ENCODE measurements at places on chromosomes 11 and 22.

- DNase-seq, result no peak
These were observed 157.7 kb downstream of the TTC17 start for GRCh38 chr11:43516316-43516850.

GRCh38 chr11:130208241-130209127 lies 48.9 kb downstream of the ST14 start:
- no peak for DNase-seq

GRCh38 chr11:100799445-100799844 lies 112.4 kb downstream of the ARHGAP42 start:
- no peak for DNase-seq

- no peak for DNase-seq
These were observed 307.7 kb downstream of the SHANK2 start for GRCh38 chr11:70944636-70945035.

DNA sequence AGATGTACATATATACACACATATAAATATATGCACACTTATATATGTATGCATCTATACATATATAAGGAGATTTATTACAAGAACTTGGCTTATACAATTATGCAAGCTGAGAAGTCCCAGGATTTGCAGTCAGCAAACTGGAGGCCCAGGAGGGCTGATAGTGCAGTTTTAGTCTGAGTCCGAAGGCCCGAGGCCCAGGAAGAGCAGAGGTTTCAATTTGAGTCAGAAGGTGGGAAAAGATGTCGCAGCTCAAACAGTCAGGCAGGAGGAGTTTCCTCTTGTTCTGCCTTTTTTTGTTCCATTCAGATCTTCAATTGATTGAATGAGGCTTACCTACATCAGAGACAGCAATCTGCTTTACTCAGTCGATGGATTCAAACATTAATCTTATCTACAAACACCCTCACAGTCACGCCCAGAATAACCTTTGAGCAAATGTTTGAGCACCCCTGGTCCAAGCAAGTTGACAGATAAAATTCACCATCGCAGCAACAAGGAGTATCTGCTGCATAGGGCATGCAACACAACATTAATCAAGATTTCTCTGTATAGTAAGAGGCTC lies 4.0 kb upstream of the SGSM1 start:
- DNase-seq, result no peak

DNA sequence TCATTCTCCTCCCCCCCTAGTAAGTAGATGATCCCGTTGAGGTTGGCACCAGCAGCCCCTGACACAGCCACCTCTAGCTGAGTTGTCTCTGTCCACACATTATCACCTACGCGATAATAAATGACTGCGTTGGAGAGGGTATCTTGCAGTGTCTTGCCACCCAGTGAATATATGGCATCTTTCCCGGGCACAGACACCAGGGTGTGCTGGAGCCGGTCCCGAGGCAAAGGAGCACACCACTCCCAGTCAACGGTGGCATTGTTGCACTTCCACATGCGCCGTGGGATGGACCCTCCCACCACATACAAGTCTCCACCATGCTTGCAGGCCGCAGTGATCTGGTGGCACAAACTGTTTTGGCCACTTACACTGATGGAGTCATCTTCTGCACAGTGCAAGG lies 5.4 kb downstream of the KBTBD4 start:
- DNase-seq, result no peak

GRCh38 chr22:23313791-23314567 lies 133.7 kb downstream of the BCR start:
- DNase-seq, result no peak

- DNase-seq, result no peak
These were observed 13.6 kb downstream of the KCNJ5 start for GRCh38 chr11:128904656-128905344.

- peak; percentile 65 for DNase-seq
These were observed 4.8 kb upstream of the POU2F3 start for GRCh38 chr11:120235024-120235628.

- peak; percentile 28 for DNase-seq
These were observed 87.5 kb downstream of the RRM1 start for GRCh38 chr11:4181782-4182721.

GRCh38 chr22:41603873-41604332 lies 14.3 kb upstream of the PMM1 start:
- DNase-seq, result no peak
